ENCODE measurements at places on chromosomes 5 and 9.

- no peak for DNase-seq
Observed at GRCh38 chr5:149493316-149493715, 57.9 kb downstream of the CSNK1A1 start.

DNA sequence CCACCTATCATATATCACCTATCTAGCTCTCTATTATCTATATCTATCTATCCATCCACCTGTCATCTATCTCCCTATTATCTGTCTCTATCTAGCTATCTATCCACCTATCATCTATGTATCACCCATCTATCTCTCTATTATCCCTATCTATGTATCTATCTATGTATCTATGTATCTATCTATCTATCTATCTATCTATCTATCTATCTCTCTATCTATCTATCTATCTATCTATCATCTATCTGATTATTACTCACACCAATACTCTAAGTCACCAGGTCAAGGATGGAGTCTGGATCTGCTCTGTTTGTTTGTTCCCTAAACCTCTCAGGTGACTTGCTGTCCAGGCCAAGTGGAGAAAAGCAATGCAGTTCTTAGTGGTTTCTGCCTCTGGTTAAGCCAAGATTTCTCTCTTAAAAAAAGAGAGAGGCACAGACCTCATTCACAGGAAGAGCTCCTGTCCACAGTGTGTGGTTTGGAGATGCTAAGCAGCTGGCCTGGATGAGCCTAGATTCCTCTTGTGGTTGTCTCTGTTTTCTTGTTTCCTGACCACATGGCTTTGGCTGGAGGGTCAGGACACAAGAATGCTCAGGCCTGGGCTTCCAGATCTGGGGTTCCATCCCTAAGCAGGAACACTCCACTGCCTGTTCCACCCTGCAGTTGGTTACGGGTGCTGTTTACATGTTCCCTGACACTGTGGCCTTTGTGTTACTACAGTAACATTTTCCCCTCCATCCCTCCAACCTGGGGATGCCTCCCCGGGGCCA is 133.4 kb downstream of the PHF2 start:
- DNase-seq = no peak

- peak; percentile 55 for DNase-seq
Observed at GRCh38 chr9:123927625-123928532, 2.0 kb downstream of the DENND1A start.

- no peak for DNase-seq
Observed at GRCh38 chr5:107157809-107158208, 512.9 kb downstream of the EFNA5 start.

DNA sequence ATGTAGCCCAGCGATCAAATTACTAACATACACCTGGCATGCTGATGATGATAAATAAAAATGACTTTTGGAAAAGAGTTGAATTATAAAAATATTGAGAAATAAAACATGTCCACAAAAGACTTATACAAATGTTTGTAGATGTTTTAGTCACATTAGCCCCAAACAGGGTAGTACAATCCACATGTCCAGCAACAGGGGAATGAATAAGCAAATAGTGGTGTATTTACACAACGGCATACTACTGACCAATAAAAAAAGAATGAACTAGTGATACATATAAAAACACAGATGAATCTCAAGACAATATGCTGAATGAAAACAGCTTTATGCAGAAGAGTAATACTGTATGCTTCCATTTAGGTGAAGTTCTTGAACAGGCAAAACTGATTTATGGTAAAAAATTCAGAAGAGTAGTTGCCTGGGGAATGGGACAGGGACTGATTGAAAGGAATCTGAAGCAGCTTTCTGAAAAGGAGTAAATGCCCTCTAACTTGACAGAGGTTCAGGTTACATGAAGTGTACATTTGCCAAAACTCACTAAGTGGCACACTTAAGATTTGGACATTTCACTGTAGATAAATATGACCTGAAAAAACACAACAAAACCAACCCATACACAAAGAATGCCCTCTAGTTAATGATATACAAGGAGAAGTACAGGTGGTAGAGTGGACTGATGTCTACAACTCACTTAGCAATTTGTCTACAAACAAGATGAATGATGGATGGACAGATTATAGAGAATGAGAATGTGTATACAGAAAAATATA is 35.4 kb downstream of the ACTL7A start:
- no peak for DNase-seq

GRCh38 chr9:100714372-100715099 is 136.7 kb downstream of the CAVIN4 start:
- peak; percentile 67 for DNase-seq

GRCh38 chr9:136622538-136622948 is 40.2 kb upstream of the EGFL7 start:
- DNase-seq = no peak

DNA sequence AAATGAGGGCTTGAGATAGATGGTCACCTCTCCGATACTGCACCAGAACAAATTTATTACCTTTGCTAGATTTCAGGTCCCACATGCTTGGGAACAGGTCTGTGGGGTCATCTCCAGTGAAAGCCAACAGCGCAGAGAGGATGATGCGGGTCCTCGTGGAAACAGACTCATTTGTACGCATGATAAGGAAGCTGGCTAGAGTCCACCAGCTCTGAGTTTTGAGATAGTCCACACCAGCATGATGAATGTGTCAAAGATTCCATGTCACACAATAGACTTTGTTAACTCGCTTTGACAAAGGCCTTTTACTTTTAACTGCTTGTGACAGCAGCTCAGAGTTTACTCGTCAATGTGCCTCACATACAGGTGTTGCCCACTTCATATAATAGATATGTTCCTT is 105.4 kb upstream of the TBCA start:
- DNase-seq = no peak

GRCh38 chr9:96619491-96620180 is at the start of gene CDC14B:
CDC14B (minus strand) TSS chr9:96619843; CDS start chr9:96619378, 465 bp downstream.
- DNase-seq = no peak

DNA sequence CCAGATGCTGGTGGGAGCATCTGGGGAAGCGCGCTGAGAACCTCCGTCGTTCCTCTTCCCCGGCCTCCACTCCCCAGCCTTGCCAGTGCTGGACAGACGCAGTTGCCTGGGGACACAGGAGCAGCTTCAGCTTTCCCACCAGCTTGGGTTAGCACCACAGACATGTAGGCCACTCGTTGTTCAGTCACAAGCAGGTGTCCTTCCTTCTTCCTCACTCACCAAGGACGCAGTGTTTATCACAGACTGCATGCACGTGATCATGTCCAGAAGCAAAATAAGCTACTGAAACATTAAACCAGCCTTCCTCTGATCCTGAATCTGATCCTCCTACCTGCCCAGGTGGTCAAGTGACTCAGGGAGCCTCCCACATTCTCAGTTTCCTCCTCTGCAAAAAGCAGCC is 232.9 kb downstream of the SYK start:
- peak; percentile 30 for DNase-seq

- peak; percentile 59 for DNase-seq
Observed at GRCh38 chr5:55226934-55227663, at the start of gene MCIDAS. MCIDAS (minus strand) TSS chr5:55227315; CDS start chr5:55227138, 177 bp downstream.

- no peak for DNase-seq
Observed at GRCh38 chr9:112747094-112747493, 3.5 kb upstream of the SNX30 start.

DNA sequence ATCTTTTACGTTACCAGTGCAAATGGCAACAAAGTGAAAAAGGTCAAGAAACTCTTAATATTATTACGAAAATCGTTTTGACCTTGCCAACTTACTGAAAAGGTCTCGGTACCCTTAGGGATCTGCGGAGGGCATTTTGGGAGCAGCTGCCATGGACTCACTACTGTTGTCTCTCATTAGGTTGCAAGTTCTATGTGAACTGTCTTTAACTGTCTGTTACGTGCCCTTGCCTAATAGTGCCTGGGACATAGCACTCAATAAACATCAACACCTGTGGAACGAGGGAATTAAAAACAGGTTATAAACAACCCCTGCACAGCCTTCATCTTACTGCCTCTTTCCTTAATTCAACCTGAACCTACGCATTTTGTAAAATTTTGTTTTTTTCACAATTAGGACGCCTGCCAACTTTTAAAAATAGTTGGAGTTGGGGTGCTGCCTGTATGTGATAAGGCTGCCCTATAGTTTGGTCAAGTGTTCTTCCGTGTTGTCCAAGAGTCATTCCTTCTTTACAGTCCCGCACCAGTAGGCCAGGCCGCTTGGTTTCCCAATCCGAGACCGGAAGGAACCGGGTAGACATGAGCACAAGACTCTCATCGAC is 527 bp upstream of the SREK1 start:
- no peak for DNase-seq

- DNase-seq = no peak
Observed at GRCh38 chr9:121601194-121601593, 50.2 kb upstream of the DAB2IP start.

GRCh38 chr9:134641173-134641989 is at the start of gene COL5A1:
COL5A1 (plus strand) TSS chr9:134641803; CDS start chr9:134642188, 385 bp downstream.
- DNase-seq = no peak

GRCh38 chr9:120905315-120906164 is 21.1 kb downstream of the TRAF1 start:
- peak; percentile 40 for DNase-seq

Measured in NAMALWA (cell line).